HEK293T (cell line): ENCODE measurements at places on chromosomes 5 and 9.

DNA sequence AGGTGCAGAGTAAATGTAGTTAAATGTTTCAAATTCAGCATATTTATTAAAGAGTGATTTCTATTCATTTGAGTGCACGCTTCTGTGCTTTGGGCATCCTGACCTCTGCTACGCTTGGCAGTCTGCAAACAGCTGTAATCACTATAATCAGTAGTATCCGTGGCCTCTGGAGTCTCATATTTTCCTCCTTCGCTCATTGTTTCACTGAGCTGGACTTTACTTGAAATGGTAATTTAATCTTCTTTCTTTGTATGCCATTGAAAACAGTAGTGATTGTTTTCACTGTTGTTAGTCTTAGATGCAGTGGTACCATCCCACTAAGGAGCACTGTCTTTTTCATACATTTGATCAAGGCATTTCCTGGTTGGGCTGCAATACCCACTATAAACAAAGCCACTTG, 43.5 kb upstream of the CAVIN4 start:
- no peak for DNase-seq

DNA sequence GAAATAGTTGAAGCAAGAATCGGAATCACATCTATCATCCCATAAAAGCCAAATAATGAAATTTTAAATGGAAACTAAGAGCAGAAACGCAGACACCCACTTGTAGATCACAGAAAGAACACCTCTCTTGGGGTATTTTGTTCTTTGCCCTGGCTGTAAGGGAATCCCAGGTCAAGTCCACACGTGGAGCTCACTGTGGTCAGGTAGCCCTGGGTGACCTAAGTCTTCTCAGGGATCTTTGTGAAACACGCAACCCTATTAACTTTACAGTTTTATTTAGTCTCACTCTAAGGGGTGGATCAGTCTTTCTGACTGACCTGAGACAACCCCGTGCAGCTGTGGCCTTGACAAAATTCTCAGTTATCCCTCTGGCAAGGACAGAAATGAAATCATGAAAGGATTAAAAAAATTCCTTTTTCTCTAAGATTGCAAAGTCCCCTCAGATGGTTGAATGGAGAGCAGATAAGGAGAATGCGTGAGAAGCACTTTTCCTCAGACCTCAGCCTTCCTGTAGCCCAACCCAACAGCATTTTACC, 111.6 kb downstream of the NREP start:
- DNase-seq, result no peak

- no peak for DNase-seq
Observed at GRCh38 chr9:82418334-82418733, 429.8 kb downstream of the SPATA31D1 start.

GRCh38 chr5:128062172-128062746, 21.3 kb upstream of the SLC12A2 start:
- DNase-seq, result no peak

DNA sequence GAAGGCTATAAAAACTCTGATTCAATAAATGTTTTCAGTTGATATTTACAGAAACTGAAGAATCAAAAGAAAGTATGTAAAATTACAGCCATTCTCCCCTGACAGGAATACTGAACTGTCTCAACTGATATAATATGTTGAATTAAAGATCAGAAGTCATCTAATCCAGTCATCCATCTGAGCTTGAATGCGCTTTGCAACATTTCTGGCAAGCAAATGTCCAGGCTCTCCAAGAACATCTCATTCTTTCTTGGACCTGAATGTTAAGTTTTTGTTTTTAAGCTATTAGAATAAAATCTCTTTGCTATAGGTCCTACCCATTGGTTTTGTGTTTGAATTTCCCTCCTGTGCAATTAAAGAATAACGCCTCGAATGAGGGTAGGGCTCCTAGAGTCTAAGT, 120.5 kb downstream of the MPDZ start:
- no peak for DNase-seq
